ENCODE measurements at places on chromosomes 16 and 17.

- DNase-seq: no peak
Observed at GRCh38 chr16:85491798-85492294, 121.3 kb upstream of the GSE1 start.

GRCh38 chr17:17971431-17972125, 622 bp downstream of the TOM1L2 start:
- no peak for DNase-seq

DNA sequence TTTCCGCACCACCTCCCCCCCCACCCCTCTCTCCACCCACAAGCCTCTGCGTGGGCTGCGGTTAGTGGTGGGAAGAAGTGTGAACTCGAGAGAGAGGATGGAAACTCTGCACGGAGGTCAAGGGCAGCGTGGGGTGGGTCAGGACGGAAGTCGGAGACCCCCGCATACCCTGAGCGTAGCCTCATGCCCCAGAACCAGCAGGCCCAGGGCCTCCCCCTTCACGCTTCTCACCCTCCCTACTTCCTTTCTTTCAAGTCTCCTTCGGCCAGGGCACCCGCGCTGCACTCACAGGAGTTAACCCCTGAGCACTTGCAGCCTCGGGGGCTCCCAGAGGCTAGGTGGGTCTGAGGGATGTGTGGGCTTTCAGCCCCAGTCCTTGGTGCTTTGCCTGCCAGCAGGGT, 9.2 kb downstream of the TBKBP1 start:
- no peak for DNase-seq

GRCh38 chr17:39235555-39236449, 10.1 kb upstream of the STAC2 start:
- DNase-seq: no peak

DNA sequence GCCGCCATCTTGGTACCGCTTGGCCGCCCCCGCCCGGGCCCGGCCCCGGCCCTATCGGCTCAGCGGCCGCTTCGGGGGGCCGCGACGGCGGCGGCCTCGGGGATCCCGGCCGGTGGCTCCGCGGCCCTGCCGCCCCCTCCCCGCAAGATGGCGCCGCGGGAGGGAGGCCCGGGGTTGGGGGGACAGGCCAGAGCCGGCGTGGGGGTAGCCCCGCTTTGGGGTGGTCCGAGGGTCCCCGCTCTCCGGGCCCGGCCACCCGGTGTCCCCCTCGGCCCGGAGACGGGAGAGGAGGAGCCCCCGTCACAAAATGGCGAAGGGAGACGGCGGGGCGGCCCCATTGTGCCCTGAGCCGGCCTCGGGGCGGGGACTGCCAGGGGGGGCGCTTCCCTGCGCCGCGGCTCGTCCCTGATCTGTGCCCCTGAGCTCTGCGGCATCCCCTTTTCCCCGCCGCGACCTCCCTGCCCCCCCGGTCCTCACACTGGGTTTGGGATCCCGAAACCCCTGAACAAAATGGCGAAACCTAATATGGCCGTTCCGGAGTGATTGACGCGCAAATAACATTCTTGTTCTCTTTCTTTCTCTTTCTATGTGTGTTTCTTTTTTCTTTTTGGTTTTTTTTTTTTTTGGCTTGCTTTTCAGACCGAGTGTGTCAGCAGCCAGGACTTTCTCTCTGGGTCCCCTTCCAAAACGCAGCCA, 986 bp downstream of the HAPSTR1 start:
- no peak for DNase-seq

- DNase-seq: no peak
Observed at GRCh38 chr16:53067675-53068074, 12.9 kb downstream of the CHD9 start.

GRCh38 chr16:56450275-56450985, 702 bp downstream of the NUDT21 start:
- no peak for DNase-seq

DNA sequence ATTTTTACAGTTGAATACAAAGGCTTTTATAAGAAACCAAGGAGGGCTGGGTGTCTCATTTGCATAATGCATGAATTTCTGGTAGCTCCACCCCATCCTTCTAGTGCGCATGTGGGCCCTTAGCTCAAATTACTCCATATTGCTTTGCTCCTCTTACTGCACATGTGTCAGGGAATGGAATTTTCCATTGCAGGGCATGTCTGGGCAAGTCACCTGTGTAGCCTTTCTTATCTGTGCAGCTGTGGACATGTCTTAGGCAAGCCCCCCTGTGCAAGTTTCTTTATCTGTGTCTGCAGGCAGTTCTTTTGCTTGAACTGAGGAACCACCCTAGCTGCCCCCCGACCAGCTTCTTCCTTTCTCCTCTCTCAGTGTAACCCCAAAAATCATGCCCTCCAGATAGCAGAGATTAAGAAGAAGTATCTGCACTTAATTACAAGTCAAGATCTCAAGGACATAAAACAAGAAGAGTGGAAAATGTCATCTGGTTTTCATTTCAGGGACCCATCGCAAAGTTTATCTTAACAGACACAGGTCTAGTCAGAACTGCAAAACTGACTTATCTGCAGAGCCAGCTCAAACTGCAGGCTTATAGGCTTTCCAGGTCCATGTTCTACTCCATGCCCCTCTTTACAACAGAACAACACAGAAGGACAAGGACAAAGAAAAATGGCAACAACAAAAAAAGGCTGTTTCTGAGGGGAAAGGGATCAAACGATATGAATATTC, 137.9 kb upstream of the HS3ST4 start:
- DNase-seq: no peak

DNA sequence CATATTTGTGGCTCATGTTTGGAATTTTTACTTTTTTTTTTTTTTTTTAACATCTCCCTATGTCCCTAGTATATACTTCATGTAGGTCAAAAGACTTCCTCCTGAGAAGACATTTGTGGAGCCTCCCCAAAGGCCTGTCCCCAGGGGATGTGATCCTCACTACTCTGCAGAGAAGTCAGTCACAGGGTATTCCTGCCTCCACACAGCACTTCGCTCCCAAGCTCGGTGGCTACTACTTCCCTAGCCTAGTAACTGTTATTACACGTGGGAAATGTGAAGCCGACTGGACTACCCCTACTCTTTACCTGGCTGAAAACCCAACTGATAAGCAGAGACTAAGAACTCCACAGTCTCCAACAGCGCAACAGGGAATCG, 116.8 kb downstream of the HIC1 start:
- DNase-seq: no peak

DNA sequence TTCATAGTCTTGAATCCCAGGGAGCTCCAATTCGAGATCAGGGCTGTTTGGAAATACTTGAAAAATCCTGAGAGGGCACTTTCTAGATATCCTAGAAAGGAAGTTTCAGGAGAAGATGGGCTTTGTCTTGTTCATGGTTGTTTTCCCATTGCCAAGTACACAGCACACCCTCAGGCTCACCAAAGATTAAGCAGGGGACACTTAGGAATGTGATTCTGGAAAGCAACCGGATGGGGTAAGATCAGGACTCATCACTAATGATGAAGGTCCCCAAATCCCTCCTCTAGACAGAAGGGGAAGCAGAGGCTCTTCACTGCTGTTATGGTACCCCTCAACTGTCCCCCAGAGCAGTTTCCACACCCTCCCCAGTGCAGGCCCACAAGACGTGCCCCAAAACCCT, 40.7 kb downstream of the VAC14 start:
- no peak for DNase-seq

DNA sequence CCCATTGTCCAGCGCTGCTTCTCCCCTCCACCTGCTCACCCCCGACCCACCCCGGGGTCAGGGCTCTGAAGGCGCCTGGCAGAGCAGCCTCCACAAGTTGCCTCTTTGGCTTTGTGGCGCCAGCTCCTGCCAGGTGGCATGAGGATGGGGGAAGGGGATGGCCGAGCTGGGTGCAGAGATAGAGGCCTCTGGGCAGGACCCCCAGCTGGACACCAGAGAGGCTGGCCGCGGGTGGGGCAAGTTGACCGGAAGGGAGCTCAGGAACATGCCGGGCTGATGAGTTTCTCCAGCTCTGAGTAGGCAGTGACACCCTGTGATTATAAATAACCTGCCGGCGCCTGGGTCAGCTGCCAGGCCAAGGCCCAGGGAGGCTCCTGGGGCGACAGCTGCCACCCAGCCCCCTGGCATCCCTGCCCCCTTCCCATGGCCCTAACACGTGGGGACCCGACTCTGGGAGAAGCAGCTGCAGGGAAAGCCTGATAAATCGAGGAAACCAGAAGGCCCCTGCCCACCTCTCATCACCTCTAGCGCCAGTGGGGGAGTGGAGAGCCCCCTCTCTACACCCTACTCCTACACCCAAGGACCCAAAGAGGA, 729 bp downstream of the P2RX5 start:
- no peak for DNase-seq

GRCh38 chr16:27448532-27449433, 46.8 kb downstream of the IL21R start:
- no peak for DNase-seq

DNA sequence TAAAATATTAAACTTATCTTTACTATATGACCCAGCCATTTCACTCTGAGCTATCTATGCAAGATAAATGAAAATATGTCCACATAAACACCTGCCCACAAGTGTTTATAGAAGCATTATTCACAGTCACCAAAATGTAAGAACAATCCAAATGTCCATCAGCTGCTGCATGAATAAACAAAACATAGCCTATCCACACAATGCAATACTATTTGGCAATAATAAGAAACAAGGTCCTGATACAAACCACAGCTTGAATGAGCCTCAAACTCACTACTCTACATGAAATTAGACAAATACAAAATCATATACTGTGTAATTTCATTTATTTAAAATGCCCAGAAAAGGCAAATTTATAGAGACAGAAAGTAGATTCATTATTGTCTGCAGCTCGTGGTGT, 355.1 kb downstream of the CDH8 start:
- no peak for DNase-seq
